CD4-positive, alpha-beta T cell (primary cell): ENCODE measurements at places on chromosomes 1 and 21.

DNA sequence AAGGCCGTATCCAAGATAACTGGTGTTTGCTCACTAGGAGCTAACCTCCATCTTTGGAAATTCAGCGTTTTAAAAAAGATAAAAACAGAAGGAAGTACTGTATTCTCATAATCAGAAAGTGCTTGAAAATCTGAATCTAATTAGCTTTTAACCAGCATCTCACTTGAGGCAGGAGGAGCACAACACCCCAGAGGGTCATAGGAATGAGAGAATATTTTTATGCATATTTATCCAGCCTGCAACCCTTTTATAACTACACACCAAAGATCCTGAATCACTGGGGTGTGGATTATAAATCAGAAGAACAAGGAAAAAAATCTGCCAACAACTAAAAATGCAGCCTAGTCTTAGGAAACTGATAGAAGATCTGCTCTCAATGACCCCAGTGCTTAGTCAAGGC lies 68.0 kb upstream of the PTCH2 start:
- no peak for DNase-seq

GRCh38 chr1:3062616-3063378 lies 6.2 kb upstream of the PRDM16 start:
- no peak for DNase-seq

DNA sequence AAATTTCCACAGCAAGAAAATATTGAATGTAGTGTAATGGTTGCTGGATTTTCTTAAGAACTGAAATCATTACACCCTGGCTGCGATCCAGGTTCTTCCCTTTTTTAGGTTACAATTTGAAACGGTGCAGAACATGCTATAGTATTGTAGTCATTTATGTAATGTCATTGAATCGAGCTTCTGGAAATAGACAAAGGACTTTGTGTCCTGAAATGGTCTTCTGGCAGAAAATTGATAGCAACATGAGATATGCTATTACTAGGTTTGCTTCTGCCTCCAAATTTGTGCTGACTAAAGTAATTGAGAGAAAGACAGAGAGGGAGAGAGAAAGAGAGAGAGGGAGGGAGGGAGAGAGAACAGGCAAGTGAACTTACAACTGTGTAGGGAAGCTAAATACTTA lies 146.2 kb upstream of the NFIA start:
- no peak for DNase-seq

DNA sequence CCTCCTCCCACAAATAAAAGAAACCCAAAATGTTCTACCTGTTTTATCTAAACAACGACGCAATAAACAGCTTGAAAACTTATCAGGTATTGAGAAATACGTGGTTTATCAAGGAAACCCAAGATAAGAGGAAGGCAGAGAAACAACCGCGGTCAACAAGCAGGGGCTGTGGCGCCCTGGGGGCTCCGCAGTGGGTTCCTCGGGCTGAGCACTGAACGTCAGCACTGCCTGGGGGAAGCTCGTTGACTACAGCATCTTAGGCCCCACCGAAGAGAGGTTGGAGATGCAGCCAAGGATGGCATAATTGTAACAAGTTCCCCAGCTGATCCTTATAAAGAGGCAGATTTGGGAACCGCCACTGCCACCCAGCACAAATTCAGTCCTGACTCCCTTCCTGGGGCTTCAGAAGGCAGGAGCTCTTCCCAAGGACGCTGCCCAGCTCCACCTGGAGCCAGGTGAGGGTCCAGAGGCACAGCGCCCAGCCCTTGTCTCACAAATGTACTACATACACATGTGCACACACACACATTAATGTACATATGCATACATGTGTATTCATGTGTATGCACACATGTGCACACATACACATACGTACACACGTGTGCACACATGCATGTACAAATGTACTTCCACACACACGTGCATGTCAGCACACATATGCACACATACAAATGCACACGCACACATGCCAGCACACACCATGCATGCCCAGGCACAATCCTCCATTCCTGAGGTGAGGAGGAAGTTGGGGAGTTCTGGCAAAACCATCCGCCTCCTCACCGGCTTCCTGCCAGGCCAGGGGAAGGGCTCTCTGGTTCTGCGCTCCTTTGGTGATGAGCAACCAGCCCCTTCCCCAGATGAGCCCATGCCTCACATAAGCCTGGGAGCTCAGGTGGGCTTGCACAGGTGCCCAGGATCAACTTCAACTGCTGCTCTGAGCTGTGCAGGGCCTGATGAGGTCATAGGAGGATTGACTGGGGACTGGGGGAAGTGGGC lies 251.1 kb downstream of the NPHP4 start:
- DNase-seq = no peak

DNA sequence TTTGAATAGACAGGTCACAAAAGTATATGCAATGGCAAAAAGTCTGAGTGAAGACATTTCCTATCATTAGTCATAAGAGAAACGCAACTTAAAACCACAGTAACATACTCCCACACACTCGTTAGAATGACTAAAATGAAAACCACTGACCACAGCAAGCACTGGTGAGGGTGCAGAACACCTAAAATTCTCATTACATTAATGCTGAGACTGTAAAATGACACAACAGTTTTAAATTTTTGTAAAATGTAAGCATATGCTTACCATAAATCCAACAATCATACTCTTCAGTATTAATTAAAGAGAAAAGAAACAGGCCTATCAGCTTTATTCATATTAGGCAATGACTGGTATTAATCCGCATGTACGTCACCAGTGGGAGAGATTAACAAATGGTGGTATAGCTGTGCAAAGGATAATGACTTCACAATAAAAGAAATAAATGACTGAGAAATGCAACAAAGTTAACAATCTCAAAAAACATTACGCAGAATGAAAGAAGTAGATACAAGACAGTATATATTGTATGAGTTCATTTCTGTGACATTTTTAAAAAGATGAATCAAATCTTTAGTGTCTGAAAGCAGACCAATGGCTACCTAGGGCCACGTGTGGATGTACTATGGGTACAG lies 253.5 kb downstream of the AKT3 start:
- peak; percentile 60 for DNase-seq

GRCh38 chr1:86718786-86719185 lies 14.4 kb downstream of the SH3GLB1 start:
- DNase-seq = no peak

GRCh38 chr1:112396653-112397471 lies 848 bp downstream of the CTTNBP2NL start:
- DNase-seq = no peak

DNA sequence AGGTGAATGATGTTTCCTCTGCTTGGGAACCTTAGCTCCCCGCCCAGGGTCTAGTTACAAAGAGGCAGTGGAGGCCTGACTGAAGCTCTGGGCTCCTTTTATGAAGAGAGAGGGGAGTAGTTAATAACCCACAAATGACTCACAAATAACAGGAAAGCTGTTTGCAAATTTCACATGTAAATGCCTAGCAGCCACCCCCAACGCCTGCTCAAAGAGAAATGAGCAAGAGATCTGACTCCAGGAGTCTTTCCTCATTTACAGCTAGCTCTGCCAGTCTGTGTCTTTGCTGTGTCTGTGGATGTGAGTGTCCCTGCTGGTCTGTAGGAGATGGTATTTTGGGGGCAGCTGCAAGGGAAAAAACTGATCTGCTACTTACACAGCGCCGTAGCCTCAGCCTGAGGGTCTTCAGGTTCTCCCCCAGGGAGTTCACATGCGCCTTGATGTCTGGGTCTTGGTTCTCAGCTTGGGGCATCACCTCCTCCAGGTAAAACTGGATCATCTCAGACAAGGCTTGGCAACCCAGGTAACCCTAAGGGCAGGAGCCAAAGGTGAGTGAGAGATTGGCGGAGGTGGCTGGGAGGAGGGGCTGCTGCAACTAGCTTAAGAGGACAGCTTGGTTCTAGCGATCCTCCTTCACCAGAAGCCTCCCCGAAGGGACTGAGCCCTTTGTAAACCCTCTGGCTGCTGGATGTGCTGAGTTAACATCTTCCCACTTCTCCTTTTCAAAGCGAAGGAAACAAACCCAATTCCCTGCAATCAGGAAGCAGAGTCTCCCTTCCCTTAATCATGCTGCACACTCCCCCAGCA lies at the start of gene IL19:
Gene IL19 (plus strand): TSS at position 243 of the 807 bp plus-strand sequence. CDS start 65,890 bp downstream, outside the sequence.
- DNase-seq = peak; percentile 66

GRCh38 chr1:200207711-200208126 lies 180.2 kb downstream of the NR5A2 start:
- peak; percentile 41 for DNase-seq

- DNase-seq = no peak
Observed at GRCh38 chr1:61337981-61338848, 255.9 kb downstream of the NFIA start.

DNA sequence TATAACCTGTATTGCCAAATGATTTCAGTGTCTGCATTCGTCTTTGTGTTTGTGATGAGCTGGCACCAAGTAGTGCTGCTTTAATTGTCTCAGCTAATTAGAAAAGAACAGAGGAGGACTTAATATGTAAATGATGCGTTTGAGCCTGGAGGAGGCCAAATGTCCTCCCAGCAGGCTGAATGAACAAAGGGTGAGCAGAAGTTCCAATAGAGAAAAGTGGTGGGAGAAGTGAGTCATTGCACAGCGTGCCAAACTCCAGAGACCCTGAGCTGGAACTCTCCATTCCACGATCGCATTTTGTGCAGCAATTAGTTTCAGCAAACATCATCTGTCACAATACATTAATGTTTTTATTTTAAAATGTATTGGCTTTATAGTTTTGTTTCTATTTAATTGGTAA lies 17.9 kb downstream of the ETV3L start:
- DNase-seq = no peak

DNA sequence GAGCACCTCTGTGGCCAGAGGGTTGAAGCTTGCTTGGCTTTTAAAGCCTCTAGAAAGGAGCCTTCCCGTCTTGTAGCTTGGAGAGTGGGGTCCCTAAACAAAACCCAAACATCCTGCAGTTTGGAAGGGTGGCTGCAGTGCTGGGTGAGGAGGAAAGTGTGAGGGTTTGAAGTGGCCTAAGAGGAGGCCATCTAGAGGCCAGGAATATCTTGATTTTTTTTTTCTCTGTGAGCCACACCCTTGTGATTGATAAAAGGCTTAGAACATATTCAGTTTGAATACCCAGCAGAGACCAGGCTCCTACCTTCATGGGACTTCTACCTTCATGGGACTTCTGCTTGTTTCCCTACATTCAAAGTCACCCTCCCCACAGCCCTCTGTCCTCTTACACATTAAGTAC lies 37.3 kb upstream of the PIGV start:
- DNase-seq = no peak

- DNase-seq = no peak
Observed at GRCh38 chr1:104884939-104885338, 1135.2 kb downstream of the AMY1C start.

DNA sequence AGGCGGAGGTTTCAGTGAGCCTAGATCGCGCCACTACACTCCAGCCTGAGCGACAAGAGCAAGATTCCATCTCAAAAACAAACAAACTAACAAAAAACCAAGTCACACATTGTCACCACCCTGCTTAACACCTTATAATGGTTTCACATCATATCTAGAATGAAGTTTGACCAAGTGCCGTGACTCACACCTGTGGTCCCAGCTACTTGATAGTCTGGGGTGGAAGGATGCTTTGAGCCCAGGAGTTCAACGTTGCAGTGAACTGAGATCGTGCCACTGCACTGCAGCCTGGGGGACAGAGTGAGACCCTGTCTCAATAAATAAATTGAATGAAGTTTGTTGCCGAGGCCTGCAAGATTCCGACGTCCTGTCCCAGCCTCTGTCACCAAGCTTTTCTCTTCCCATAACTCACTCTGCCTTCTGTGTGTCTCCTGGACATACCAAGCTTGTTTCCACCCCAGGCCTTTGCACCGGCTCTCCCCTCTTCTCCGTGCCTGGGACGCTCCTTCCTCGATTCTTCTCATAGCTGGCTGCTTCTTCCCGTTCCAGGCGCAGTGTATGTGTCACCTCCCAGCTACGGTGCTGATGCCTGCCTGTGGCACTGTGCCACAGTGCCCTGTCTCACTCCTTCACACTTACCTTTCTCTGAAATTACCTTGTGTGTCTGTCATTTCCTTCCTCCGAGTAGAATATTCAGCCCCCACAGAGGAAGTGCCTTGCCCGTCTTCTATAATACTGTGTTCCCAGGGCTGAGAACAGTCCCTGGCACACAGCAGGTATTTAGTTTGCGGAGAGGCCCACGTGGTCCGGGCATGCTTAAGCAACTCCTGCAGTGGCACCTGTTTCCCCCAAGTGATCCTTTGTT lies 3.8 kb upstream of the SELENON start:
- peak; percentile 64 for DNase-seq

DNA sequence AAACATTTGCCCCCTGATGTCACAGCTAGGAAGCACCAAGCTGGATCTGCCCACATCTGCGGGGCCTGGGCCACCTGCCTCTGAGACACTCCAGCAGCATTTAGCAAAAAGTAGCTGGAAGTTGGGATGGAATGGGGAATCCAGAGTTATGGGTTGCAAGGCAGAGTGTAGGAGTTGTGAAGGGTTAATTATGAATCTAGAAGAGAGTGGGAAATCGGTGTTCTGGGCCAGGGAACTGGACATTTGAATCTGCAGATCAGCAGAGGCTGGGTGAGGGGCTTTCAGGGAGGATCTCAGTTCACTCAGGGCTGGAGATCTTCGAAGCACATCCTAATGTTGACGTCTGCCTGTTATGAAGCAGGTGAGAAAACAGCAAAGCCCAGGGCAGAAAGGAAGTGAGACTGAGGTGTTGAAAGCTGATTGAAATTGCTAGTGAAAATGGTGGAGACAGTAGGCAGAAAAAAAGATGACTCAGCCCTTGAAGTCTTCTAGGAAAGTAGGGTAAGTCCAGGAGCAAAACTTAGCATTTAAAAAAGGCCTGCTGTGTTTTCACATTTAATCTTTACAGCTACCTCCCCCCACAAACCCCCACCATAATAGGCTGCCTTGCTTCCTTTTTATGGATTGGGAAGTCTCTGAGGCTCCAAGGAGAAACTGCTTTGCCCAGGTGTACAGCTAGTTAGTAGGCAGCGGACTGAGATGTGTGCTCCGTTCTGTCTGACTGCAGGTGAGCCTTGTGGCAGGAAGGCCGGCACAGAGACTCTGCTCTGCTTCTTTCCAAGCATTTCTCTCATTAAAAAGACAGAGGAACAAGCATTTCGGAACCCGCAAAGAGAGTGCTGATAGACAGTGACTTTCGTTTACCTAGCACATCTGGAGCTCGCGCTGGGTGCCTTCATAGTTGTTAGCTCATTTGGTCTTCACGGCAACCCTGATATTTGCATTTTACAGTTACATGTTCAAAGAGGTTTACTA lies 7.2 kb downstream of the VANGL1 start:
- no peak for DNase-seq

DNA sequence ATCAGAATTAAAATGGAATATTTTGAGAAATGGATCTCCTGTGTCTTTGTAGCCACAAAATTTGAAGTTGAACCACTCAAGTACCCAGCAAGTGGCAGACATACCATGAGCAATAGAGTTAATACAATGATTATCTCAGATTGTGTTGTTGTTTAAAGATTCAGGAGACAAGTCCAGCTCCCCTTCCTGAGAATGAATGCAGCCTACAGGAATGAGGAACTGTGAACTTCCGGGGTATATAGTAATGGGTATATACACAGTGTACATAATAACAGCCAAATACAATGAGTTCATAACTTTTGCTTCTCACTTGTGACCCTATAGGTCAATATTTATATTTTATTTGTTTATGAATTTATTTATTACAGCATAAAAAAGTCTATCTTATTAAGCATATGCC lies 445.0 kb downstream of the SETD4 start:
- no peak for DNase-seq

GRCh38 chr1:220347654-220348175 lies 75.5 kb upstream of the RAB3GAP2 start:
- no peak for DNase-seq

GRCh38 chr1:21335088-21335691 lies 44.9 kb upstream of the ECE1 start:
- no peak for DNase-seq
